ENCODE measurements at places on chromosomes 16 and 17. TPM values are rescaled to one million over a fixed set of nuclear protein-coding genes. Genes with fewer than 3 reads are reported as not detected.

UNC13D gene
- 145 TPM for total RNA-seq

- H3K27ac ChIP-seq = no peak overlapping the region
- peaks cover 63% of the 10 kb centered on the region for H3K27me3 ChIP-seq
- H3K36me3 ChIP-seq = no peaks in the 10 kb centered on the region
- no peak overlapping the region for H3K4me3 ChIP-seq
- no peaks in the 10 kb centered on the region for H3K4me1 ChIP-seq
Measured at GRCh38 chr17:79389896-79390295, 221.0 kb downstream of the RBFOX3 start.

DNA sequence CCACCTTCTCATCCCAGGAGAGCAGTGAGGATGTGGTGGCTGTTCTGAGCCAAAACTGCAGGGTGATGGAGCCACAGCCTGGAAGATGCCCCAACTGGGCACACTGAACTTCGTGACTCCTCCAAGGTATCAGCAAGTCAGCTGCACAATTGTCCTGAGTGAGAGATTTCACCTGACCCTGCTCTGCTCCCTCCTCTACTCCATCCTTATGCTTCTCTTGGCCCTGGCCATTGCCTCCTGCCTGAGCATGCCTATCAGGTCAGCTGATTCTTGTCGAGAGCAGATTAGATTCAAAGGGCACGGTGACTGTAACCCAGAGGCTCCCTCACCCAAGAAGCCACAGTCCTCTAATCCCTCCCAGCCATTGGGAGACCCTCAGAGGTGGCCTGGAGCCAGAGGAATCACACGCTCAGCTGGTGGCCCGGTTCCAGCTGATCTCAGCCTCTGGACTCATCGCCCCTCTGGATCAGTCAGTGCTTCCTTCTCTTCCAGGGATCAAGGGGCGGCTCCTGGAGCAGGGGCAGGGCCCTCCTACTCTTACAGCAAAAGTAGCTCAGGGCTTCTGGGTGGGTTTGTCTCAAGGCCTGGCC, 7.0 kb upstream of the CYB561 start:
- H3K27me3 ChIP-seq = no peaks in the 10 kb centered on the region
- no peak for DNase-seq
- H3K4me3 ChIP-seq = no peak overlapping the region
- H3K4me1 ChIP-seq = peaks cover 19% of the 10 kb centered on the region
- H3K36me3 ChIP-seq = no peaks in the 10 kb centered on the region

GJD3 gene
- 2.8 TPM for total RNA-seq

DNA sequence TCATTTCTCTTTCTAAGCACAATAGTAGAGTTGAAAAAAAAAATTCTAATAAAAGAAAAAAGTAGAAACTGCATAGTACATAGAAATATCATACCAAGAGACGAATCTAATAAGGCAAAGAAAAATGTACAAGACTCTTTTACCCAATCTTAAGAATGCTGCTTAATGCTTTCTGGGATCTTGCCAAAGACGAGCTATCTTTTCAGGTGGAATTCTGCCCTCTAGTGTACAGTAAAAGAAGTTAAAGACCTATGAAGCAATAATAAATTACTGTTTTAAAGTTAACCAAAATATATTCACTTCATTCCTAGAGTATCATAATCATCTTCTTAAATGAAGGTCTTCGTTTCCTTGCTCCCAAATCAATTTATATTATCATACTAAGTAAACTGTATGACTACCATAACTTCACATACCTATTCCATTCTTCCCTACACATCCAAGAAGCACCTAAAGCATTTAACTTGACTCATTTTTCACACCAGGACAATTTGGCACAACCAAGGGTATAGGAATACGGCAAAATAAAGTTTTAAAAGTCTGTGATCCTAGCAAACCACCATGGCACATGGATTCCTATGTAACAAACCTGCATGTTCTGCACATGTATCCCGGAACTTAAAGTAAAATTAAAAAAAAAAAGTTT, 47.7 kb downstream of the CFDP1 start:
- H3K36me3 ChIP-seq = no peaks in the 10 kb centered on the region
- no peak for DNase-seq
- no peak overlapping the region for H3K4me3 ChIP-seq
- H3K4me1 ChIP-seq = peaks cover 19% of the 10 kb centered on the region

- peaks cover 96% of the 10 kb centered on the region for H3K36me3 ChIP-seq
- no peak for DNase-seq
- no peak overlapping the region for H3K4me3 ChIP-seq
Measured at GRCh38 chr17:19915245-19915978, 47.7 kb upstream of the ULK2 start.

- H3K27me3 ChIP-seq = no peaks in the 10 kb centered on the region
- H3K4me3 ChIP-seq = no peak overlapping the region
- no peaks in the 10 kb centered on the region for H3K36me3 ChIP-seq
- DNase-seq = peak; percentile 95
Measured at GRCh38 chr17:21280081-21280518, 4.4 kb upstream of the MAP2K3 start.

- H3K4me3 ChIP-seq = no peak overlapping the region
- DNase-seq = no peak
- no peaks in the 10 kb centered on the region for H3K4me1 ChIP-seq
- no peaks in the 10 kb centered on the region for H3K27me3 ChIP-seq
- H3K36me3 ChIP-seq = no peaks in the 10 kb centered on the region
- no peak overlapping the region for H3K27ac ChIP-seq
Measured at GRCh38 chr17:61503961-61504360, 51.7 kb downstream of the TBX4 start.

KRTAP4-9 gene
- not detected for total RNA-seq

All from upper lobe of right lung (tissue), 1 donor.